Foreskin keratinocyte (primary cell): ENCODE measurements at places on chromosomes 6 and 20. TPM values are rescaled to one million over a fixed set of nuclear protein-coding genes. Genes with fewer than 3 reads are reported as not detected.

DNA sequence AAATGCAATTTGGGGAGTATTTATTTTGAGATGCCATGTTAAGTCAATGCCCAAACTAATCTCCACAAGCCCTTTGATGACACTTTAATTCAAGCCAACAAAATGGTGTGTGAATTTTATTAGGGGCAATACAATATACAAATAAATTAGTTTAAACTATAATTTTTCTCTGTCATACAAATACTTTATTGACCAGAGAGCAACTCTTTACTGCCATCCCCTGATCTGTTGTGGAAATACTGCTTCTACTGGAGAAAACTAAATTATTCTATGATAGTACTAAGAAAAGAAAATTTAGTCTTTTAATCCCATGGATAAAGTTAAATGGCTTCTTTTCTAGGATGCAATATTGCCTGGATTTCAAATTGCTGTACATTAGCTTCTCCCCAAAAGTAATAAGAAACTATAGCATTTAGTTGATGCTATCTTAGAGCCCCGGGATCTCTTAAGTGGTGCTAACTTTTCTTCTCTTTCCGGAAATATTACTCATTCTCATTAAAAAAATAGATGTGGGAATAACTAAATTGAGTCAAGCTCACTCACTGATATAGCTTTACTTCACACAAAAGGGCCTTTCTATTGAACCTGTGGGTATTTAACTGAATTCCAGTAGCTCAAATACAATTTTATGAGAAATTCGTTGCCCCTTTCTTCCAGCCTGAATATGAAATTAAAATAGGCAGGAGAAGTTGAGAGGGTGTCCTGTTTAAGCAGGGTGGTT, 49.2 kb downstream of the SMPDL3A start:
- DNase-seq: no peak

- DNase-seq: no peak
Observed at GRCh38 chr20:4820806-4821518, 99.3 kb downstream of the PRND start.

The DLGAP4 gene
- 31.0 and 31.7 TPM in 2 replicates for total RNA-seq

DNA sequence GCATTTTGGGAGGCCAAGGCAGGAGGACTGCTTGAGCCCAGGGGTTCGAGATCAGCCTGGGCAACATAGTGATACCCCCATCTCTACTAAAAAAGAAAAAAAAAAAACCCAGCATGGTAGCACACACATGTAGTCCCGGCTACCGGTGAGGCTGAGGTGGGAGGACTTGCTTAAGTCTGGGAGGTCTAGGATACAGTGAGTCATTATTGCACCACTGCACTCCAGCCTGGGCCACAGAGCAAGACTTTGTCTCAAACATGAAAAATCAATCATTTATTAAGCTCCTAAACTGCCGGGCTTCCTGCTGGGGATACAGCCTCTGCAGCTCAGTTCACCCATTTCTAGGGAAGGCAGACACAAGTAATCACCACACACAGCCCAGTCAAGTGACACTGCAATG, 7.3 kb upstream of the USP45 start:
- no peak for DNase-seq

DNA sequence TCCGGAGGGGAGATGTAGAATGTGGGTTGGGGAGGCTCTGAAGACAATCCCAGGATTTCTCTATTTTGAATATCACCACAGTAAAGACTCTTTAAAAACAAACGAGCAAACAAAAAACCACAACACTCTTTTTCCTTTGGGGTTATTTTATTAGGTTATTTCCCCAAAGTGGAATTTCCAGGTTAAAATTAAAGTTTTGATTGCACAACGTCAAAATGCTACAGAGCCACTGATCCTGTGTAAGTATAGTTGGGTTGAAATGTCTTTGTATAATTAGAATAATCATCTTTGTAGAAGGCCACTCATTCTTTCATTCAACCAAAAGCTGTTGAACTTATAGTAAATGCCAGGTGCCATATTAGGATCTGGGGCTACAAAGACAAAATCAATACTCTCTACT, 19.6 kb upstream of the PIM1 start:
- DNase-seq: no peak
